ENCODE measurements at places on chromosomes 16 and 17.

DNA sequence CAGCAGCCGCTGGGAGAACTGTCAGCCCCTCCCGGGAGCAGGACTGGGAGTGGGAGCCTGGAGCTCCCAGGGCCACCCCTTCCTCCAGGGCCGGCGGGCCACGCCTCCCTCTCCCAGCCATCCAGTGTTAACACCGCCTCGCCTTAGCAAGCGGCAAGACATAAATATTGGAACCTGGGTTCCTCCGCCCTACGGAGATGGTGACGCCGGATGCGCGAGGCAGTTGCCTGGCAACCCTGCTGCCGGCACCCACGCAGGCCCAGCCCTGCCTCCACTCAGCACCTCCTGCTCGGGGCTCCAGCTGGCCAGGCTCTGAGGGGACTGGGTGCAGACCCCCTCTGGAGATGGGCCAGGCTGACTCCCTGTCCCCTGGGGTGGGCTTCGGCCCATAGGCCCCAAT lies 27.4 kb upstream of the CACNA1H start:
- DNase-seq: no peak

GRCh38 chr17:16926571-16927451 lies 45.1 kb downstream of the TNFRSF13B start:
- DNase-seq: no peak

GRCh38 chr17:3738562-3739295 lies 15.0 kb downstream of the HASPIN start:
- no peak for DNase-seq

GRCh38 chr17:56908001-56908542 lies 5.8 kb downstream of the TRIM25 start:
- DNase-seq: no peak

GRCh38 chr17:50423553-50424159 lies 2.4 kb upstream of the ACSF2 start:
- DNase-seq: peak; percentile 60

GRCh38 chr17:64369007-64369893 lies 21.4 kb downstream of the PECAM1 start:
- no peak for DNase-seq

DNA sequence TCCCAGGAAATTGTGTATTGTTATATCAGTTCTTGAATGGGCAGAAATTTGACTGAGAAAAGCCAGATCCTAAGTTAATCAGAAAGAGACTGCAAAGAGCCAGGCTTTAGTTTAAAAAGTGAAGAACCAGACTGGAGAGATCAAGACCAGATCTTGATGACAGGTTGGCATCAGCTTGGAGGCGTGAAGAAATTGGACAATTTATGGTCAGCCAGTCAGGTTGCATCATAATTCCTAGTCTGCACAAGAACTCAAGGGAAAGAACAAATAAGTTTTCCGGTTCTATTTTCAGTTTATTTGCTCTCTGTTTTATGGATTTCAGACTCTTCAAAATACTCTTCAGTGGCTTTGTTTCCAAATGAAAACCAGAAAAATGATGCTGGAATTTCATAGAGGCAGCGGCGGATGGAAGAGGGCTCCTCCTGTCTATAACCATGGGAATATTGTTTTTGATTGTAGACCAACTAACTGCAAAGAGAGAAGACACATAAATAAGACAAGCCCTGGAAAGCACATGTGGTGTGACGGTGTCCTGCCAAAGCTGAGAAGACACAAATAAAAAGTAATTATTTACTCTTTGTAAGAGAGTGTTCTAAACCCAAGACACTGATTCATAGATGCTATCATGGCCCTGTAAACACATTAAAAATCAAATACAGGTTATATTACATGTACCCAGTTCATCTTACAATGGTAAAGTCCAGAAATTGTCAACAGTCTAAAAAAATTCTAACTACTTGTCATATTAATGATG lies 91.7 kb downstream of the PCTP start:
- DNase-seq: no peak

GRCh38 chr17:4482338-4483011 lies 16.2 kb upstream of the SPNS2 start:
- no peak for DNase-seq

Measured in hematopoietic multipotent progenitor cell (in vitro differentiated cells).